ENCODE measurements at places on chromosomes 11 and 22.

DNA sequence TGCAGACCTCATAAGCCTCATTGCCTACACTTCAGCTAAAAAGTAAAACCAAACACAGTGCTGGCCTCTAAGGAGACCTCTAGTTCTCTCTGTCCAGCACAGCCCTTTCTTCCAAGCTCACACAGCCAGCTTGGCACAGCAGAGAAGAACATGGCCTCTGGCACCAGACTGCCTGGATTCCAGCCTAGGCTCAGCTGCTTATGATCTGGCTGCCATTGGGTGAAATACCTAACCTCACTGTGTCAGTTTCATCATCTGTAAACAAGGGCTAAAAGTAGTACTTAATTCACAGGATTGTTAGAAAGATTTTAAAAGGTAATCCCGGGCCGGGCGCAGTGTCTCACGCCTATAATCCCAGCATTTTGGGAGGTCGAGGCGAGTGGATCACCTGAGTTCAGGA lies 9.9 kb upstream of the ACER3 start:
- no peak for DNase-seq

- no peak for DNase-seq
Measured at GRCh38 chr11:22879630-22880029, 19.4 kb upstream of the CCDC179 start.

GRCh38 chr11:104584823-104585222 lies 313.4 kb downstream of the CASP12 start:
- no peak for DNase-seq

DNA sequence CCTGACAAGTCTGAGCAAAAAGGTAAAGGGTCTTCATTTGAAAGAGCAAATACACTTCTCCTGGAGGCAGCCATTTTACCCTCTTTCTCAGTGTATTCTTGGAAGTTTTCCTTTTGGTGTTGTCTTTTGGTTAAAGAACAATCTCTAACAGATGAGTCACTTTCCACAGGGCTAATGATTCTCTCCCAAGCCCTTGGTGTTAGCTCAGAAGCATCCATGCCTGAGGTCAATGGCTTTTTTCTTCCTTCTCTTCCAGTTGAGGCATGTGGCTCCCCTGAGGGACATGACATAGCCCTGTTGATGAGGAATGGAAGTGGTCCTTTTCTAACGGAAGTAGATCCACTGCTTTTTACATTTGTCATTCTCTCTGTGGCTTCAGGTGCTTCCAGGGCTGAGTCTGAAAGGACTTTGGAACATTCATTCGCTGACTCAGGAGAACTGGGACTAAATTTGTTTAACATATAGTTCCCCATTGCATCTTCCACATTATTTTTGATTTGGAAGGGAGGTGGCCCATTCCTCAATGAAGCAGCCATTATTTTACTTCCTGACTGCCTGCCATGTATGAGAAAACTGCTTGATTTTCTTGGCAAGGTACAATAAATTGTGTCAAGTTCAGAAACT lies 13.8 kb upstream of the POGLUT3 start:
- DNase-seq = no peak

GRCh38 chr11:3093281-3094191 lies 36.3 kb upstream of the CARS1 start:
- no peak for DNase-seq

DNA sequence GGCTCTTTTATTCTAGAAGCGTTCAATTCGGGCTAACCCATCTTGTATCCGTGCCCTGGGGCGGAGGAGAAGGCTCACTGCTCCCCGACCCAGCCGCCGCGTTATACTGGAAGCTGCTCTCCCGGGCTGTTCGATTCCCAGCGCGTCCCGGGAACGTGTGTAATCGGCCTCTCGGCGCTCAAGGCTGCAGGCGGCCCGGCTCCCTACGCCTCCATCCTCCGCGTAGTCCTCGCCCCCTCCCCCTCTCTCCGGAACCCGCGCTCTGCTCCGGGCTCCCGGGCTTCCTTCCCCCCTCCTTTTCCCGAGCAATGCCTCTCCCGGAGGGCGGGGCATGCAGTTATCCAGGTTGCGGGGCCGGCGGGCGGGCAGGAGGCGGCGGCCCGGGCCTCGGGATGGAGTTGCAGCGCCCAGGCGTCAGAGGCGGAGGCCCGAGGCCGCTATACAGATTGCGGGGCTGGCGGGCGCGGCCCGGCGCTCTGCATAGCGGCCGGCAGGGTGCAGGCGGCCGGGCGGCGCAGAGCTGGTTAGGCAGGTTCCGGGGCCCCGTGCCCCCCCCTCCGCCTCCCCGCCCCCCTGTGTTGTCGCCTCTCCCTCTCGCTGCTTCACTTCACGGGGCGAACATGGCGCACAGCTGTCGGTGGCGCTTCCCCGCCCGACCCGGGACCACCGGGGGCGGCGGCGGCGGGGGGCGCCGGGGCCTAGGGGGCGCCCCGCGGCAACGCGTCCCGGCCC lies at the start of gene KMT2A:
KMT2A (plus strand) TSS at position 600 of the 732 bp plus-strand sequence; CDS start at position 621, 21 bp downstream.
- peak; percentile 52 for DNase-seq

DNA sequence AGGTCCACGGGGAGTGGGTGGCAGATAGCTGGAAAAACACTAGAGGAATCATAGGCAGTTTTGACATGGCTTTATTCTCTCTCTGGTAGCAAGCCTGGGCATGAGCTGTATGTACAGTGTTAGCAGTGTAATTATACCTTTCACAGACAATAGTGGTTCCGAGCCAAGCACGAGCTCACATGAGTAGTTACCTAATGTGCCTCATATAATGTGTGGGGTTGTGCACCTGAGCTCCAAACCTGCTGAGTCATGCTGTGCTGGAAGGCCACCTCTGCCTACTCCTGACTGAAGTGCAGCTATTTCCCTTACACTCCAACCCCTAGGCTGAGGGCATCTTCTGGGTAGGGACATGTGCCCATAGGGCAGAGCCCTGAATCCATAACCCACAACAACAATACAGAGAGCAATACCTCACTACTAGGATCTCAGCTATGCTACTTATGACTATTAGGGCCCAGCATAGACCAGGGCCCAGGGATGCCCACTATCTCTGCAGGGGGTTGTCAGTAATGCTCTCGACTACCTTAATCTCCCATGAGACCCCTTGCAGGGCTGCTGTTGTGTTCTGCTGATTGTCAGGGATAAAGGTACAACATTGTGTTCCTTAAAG lies 432.1 kb downstream of the DYNC2H1 start:
- no peak for DNase-seq

DNA sequence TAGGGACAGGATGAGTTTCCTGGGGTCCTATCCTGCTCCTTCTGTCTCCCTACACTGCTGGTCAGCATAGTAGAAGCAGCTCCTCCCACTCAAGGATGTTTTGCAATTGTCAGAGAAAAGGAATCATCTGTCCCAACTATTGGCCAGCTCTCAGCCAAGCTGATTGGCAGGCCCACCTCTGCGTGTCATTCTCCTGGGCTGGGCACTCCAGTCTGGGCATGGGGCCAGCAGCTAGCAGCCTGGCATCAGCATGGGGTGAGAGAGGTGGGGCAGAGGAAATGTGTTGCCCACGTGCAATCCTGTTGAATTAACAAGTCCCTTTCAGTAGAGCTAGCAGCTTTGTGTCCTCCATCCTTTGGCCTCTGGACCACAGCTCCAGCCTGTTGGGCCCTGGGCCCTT lies 14.1 kb downstream of the ANKK1 start:
- DNase-seq = peak; percentile 57

DNA sequence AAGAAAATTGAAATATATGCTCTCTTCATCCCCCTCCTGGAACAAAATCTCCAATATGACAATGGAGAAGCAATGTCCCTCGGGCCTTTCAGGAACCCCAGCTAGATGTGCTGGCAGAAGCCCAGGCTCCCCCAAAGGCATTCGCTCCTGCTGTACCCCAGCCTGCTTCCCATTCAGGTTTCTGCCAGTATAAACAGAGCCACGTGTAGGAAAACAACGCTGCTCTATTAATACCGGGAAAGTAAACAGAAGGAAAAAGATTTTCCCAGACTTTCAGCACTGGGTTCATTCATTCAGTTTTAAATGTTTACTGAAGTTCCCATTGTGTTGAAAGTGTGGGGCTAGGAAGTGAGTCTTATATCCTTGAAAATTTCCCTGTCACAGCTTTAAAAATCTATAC lies 147.1 kb downstream of the CADM1 start:
- DNase-seq = no peak

GRCh38 chr11:76210931-76211851 lies 4.9 kb upstream of the WNT11 start:
- no peak for DNase-seq

- no peak for DNase-seq
Measured at GRCh38 chr11:66557733-66558326, 10.6 kb downstream of the CTSF start.

All from NCI-H1694 treated with DMSO at 0.1 percent for 48 hours (cell line).